ENCODE measurements at places on chromosomes 2 and 18.

- no peak for DNase-seq
These were observed 123.2 kb downstream of the BIRC6 start for GRCh38 chr2:32479993-32480392.

DNA sequence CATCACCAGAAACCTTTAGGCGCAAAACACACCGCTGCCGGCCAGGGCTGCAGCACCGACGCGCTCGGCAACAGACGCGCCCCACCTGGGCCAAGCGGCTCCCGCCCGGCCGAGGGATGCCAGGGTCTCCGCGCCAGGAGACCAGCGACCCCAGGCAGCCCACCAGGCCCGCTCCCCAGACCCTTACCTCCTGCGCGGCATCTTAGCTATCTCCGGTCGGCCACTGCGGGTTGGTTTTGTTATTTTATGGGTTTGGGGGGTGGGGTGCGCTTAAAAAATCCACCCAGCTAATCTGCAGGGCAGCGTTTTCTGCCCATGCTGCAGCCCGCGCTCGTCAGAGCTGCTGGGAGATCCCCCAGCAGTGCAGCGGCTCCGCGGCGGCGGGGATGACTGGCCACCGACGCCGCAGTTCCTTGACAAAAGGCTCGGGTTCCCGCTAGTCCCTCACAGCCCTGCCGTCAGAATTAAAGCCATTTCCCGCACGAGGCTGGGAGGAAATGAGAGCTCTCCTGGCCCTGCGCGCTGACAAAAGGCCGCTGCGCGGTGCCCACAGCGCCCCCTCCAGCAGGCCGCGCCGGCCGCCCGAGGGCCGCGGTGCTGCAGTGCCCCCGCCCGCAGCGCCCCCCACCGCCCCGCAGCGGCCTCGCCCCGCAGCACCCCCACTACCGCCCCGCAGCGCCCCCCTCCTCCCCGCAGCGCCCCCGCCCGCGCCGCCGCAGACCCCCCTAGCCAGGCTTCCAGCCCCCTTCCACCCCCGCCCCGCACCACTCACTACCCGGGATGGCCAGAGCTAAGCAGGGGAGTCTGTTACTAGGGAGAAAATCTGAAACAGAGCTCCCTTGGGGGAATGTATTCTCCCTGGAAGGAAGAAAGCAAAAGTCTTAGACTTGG lies at the start of gene ADD2:
Gene ADD2 (minus strand): TSS at position 502 of the 891 bp plus-strand sequence. CDS start 61,792 bp downstream, outside the sequence.
- peak; percentile 89 for DNase-seq

DNA sequence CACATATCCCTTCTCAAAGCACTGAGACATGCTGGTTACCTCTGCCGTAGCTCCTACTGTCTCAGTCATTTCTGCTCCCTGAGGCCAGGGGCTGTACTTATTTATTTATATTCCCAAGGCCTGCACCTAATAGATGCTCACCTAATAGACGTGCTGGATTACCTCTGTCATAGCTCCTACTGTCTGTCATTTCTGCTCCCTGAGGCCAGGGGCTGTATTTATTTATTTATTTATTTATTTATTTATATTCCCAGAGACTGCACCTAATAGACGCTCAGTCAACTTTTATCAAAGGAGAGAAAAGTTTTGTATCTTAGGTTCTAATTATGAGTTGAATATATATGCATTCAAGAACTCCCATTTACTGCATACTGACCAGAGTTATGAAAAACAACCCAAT lies 414.0 kb upstream of the TRIB2 start:
- DNase-seq, result no peak

GRCh38 chr18:24704946-24705630 lies 244.7 kb downstream of the HRH4 start:
- DNase-seq, result peak; percentile 63

- no peak for DNase-seq
These were observed 10.6 kb downstream of the SLC4A5 start for GRCh38 chr2:74332550-74333174.

GRCh38 chr2:100756704-100757103 lies 63.2 kb upstream of the NPAS2 start:
- no peak for DNase-seq

GRCh38 chr2:200184748-200185627 lies 121.5 kb upstream of the SPATS2L start:
- DNase-seq, result peak; percentile 39

GRCh38 chr2:27400348-27401135 lies 8.8 kb downstream of the PPM1G start:
- no peak for DNase-seq

DNA sequence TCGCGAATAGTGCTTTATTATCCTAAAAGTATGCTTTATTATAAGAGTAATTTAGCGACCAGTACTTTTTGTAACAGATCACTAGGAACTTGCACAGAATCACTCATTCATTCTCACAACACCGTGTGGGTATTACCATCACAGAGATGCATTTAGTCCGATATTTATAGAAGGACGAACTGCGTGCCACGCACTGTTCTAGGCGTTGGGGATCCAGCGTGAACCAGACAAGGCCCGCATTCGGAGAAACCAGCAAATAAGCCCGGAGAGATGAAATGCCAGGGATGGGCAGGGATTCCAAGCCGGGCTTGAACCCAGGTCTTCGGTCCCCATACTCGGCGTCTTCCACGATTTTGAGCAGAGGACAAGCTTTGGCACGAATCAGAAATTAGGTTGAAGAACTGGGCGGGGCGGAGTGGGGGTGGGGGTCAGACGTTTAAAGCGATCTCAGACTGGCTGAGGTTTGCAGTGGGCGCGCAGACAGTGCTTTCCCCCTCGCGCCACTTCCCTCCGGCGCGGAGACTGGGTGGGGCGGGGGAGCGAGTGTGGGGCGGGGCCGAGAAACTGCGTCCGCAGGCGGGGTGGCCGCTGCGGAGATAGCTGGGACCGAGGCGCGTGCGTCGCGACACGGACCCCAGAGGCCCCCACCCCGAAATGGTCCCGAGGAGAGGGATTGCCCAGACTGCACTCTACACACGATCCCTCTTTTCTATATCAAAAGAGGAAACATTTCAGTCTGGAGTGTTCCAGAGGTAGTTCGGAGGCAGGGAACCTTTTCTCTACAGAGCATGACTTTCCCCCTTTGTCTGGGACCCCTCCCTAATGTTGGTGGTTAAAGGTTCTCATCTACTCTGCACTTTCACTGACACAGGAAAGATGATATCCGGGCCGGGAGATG lies 1.1 kb upstream of the CXCR4 start:
- peak; percentile 82 for DNase-seq

- DNase-seq, result peak; percentile 60
These were observed 347.0 kb downstream of the ZNF804A start for GRCh38 chr2:184945326-184945725.

GRCh38 chr2:18065249-18065648 lies 186.8 kb downstream of the KCNS3 start:
- DNase-seq, result no peak

DNA sequence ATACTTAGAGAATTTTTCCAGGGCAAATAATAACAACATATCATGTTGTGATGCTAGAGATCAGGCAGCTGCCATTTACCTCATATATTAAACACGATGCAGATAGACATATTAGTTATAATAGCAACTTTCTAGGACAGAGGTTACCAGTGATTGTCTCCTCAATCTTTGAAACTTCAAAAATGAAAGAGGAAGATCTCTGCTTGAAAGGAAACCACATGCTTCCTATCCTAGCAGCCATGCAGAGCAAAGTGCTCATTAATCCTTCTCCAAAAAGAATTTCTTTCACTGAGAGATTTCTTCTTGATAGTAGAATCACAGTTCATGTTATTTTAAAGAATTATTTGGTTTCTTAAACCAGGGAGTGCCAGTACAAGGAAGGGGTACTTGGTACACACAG lies 317.2 kb downstream of the CPS1 start:
- no peak for DNase-seq

DNA sequence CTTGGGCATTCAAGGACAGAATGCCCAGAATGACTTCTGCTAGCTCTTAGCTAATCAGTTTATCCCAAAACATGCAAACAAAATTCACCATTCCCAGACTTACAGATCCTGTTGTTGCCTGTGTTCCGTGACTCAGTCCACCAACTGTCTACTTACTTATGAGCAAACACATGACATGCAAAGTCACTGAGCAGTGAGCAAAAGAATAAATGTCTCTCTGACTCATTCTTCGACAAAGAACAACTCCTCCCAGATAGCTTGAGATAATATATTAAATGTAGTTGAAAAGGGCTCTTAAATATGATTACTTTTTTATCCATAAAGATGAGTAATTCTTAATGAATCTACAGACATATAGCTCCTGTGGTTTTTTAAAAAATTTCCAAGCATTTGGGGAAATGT lies 9.0 kb upstream of the CREG2 start:
- DNase-seq, result no peak

DNA sequence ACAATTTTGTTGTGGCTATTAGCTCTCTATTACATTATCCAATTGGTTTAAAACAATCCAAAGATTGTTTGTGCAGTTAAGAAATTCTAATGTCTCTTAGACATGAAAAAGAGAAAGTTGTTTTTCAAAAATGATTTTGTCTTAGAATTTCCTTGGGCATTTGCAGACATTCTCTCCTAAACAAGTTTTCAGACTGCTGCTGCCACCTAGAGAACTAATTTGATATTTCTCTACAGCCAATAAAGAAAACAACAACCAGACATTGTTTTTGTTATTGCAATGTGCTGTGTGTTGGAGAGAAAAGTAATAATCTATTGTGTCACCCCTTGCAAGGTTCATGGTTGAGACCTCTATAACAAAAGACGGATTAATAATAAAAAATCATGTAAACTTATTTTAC lies 119.0 kb upstream of the SYT4 start:
- DNase-seq, result peak; percentile 75

GRCh38 chr2:16621316-16621715 lies 44.3 kb downstream of the CYRIA start:
- DNase-seq, result no peak

DNA sequence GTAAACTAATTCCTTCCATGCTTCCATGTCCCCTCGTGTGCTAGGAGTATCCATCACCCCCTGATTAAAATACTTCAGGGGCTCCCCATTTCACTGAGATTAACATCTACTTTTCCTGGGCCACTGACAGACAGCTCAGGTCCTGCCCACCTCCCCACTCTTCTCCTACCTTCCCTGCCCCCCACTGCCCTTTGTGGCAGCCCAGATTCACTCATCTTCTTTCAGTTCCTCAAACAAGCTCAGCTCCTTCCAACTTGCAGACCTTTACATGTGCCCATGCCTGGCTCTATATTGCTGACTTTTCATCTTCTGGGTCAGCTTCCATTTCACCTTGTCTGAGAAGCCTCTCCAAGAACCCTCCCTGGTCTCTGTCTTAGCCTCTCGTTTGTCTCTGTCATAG lies 12.0 kb downstream of the RUFY4 start:
- no peak for DNase-seq

GRCh38 chr2:26292646-26293045 lies 47.9 kb downstream of the HADHB start:
- DNase-seq, result no peak

- DNase-seq, result peak; percentile 33
These were observed 43.6 kb downstream of the ODC1 start for GRCh38 chr2:10404324-10405143.
